HS-27A (cell line): ENCODE measurements at places on chromosomes 2 and 18.

- no peak for DNase-seq
Observed at GRCh38 chr2:18074476-18074875, 196.0 kb downstream of the KCNS3 start.

- DNase-seq = no peak
Observed at GRCh38 chr2:69926849-69927515, 12.1 kb downstream of the MXD1 start.

DNA sequence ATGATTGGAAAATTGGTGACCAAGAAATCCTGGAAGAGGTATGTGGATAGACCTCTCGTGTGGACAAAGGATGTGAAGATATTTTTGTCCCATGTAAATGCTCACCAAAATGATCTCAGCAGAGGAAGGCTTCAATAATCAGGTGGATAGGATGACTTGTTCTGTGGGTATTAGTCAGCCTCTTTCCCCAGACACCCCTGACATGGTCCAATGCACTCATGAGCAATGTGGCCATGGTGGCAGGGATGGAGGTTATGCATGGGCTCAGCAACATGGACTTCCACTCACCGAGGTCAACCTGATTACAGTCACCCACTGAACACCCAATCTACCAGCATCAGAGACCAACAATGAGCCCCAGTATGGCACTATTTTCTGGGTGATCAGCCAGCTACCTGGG, 20.2 kb downstream of the CHRNA1 start:
- DNase-seq = no peak

DNA sequence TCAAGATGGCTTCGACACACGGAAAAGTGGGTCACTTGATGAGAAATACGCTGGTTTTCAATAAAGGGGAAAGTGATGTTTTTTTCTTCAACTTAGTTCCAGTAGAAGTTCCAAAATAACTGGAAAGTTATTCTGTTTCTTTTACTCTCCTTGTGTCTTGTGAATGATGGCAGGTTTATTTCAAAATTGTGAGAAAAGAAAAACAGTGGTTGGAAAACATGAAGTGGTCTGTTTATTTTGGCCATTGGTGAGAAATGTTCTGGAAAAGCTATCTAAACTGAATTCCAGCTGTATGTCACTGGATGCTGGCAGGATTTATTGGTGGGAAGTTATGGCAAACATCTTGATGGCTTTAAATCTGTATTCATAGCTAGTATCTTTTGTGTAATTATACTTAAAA, 484.1 kb downstream of the DCC start:
- no peak for DNase-seq

GRCh38 chr2:40169430-40169829, 282.5 kb downstream of the SLC8A1 start:
- no peak for DNase-seq

GRCh38 chr2:61356958-61357350, 113.9 kb downstream of the USP34 start:
- DNase-seq = no peak

DNA sequence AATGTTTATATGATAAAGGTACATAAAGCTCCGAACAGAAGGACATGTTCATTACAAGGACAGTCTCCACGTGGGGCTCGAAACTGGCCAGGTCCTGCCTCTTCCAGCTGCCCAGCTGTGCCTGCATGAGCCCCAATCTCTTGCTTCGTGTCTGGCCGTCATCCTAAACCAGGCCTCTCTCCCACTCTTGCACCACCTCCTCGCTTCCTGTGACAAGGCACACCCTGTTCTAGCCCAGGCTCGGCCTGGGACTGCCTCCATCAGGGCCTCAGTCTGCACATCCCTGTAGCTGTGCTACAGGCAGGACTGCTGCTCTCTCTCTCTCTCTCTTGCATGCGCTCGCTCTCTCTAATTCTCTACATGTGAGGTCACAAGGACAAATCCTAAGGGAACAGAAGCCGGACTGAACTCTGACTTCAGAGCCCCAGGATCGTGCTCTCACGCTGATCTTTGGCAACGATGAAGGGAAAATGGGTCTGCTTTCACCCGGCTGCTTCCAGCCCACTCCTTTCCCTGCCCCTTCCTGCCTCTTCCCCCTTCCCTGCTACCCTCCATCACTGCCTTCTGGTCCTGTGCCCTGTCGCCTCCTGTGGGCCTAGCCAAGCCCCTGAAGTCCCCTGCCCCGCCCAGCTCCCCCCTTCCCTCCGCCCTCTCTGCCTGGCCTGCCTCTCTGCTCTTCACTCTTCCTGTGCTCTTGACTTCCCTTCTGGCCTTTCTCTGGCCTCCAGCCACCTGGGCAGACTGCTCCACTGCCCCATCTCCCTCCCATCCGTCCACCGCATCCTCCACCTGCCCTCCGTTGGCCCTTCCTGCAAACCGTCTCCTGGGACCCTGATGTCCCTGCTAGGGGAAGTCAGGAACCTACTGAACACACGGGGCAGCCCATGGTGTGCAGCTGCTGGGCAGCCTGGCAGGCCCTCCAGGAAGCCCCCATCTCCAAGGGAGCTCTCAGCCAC, 7.8 kb upstream of the GPR55 start:
- no peak for DNase-seq

DNA sequence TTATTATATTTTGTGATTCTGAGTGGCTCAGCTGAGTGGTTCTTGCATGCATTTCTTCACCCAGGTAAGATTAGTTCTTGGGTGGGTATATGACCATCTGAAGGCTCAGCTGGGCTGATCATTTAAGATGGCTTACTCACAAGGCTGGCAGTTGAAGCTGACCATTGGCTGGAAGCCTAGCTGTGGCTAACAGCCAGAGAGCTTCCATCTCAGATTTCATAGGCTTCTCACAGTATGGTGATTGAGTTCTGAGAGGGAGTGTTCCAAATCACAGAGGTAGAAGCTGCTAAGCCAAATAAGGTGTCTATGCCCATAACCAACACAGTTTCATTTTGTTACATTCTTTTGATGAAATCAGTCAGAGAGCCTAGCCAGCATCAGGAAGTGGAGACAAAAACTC, 117.4 kb upstream of the RPRM start:
- no peak for DNase-seq

GRCh38 chr2:152505495-152505906, 170.5 kb downstream of the FMNL2 start:
- no peak for DNase-seq

GRCh38 chr2:173205375-173205774, 129.7 kb downstream of the MAP3K20 start:
- DNase-seq = no peak

- no peak for DNase-seq
Observed at GRCh38 chr2:134336921-134337320, 83.0 kb downstream of the MGAT5 start.

DNA sequence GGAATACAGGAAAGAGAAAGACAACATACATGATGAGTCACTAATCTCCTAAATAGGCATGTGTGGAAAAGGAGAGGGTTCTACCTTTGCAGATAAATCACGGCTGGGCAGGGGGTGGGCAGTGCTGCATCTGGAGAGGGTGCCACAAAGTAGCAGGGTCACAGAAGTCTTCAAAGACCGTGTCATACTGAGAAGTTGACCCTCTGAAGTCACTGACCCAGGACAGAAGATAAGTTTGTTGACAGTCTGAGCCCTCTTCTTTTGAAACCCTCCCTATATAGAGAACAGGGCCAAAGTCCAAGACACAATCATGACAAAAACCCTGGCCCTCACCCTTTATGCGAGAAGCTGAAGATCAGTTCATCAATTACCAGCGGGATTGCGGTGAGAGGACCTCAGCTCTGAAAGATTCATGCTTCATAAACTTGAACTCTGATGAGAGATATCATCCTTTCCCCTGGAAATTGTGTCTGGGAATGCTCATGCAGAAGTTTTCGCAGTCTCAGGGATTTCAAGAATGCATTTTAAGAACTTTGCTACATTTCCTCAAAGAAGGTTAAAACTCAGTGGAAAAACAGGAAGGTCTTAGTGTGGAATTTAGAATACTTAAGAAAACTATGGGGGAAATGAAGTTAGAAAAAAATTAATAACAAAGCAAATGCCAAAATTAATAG, 129.5 kb downstream of the FAM124B start:
- DNase-seq = no peak

- DNase-seq = peak; percentile 55
Observed at GRCh38 chr2:120174963-120175581, 48.1 kb downstream of the TMEM185B start.

DNA sequence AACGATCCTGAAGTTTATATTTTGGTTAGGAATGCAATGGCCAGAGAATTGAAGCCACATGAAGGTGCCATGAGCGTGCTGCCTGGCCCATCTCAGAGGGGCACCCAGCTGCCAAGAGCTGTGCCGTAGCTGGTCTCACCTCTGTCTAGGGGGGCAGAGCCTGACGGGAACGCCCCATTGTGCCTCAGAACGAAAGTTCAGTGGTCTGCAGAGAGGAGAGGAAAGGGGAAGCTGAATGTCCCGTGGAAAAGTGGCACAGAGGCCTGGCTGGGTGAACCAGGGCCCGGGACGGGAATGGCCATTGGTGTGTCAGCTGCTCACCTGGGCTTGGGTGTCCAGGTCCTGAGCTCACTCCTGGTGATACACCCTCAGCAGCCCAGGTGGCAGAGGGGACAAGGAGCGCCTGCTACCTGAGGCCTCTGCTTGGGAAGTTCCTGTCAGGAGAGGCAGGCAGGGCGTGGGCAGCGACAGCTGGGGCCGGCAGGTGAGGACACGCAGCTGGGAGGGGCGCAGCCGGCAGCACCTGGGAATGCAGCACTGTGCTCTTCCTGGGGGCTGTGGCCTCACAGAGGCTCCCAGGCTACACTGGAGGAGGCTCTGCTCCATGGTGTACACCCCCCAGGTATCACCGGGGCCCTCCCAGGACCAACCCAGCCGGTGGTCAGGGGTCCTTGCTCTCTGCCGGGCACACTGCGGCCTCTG, 67.3 kb downstream of the PARD6G start:
- no peak for DNase-seq

DNA sequence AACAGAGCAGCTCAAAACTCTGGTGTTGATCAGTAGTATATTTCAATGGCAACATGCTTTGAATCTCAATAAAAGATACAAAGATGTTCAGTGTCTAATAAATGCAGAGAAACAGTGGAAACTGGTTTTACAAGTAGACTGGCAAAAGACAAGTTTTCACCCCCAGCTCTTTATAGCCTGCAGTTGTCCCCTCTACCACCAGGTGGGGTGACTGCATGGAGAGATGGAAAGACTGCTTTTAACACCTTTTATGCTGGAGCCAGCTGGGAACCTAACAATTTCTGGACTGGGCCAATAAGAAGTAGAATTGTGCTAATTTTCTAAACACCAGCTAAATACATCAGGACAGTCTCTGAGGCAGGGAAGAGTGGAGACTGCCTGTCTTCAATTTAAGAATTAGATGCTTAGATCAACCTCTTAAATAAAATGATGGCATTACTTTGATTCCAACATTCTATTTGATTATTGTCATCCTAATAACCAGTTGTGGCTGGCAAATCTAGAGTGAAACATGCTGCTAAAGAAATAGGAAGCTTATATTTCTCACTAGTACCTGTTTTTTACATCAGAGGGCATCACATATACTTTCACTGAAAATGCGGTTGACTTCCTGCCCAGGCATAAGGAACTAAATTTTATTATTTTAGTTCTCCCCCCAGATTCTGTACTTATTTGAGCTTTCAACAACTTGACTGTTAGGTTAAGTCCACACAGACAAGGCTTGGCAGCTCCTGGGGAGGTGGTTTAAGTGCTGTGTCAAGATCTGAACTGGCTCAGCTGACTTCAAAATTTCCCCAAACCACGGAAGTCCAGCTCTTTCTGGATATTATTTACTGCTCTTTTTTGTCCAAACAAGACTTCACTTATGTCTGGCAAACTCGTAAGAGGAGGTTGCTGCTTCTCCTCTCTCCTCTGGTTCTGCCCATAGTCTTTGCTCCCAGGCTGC, 140.5 kb downstream of the TPGS2 start:
- DNase-seq = peak; percentile 26

DNA sequence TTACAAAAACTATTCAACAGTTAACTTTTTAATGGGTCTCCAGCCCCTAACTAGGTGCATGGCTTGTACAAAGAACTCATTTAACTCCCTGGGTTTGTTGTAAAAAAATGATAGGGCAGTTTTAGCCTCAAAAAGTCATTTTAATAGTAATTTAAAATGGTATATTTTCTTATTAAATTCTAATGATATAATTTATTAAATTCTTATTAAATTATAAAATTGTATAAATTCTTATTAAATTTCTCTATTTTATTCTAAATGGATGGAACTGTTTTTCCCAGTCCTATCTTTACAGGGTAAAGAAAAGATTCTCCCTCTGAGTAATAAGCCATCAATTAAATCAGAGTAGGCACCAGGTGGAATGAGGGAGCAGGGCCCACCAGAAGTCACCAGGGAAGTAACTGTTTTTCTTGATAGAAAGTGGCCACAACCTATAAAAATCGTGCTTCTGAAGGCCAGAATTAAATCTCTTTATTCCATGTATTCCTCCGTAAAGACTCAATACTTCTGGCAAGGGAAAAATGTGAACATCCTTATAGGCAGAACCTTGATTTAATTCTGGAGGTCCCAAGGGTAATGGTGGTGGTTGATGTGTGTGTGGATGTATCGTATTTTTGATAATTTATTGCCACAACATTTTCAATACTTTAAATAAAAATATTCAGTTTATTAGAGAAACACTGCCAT, 814 bp downstream of the FKBP7 start:
- no peak for DNase-seq

DNA sequence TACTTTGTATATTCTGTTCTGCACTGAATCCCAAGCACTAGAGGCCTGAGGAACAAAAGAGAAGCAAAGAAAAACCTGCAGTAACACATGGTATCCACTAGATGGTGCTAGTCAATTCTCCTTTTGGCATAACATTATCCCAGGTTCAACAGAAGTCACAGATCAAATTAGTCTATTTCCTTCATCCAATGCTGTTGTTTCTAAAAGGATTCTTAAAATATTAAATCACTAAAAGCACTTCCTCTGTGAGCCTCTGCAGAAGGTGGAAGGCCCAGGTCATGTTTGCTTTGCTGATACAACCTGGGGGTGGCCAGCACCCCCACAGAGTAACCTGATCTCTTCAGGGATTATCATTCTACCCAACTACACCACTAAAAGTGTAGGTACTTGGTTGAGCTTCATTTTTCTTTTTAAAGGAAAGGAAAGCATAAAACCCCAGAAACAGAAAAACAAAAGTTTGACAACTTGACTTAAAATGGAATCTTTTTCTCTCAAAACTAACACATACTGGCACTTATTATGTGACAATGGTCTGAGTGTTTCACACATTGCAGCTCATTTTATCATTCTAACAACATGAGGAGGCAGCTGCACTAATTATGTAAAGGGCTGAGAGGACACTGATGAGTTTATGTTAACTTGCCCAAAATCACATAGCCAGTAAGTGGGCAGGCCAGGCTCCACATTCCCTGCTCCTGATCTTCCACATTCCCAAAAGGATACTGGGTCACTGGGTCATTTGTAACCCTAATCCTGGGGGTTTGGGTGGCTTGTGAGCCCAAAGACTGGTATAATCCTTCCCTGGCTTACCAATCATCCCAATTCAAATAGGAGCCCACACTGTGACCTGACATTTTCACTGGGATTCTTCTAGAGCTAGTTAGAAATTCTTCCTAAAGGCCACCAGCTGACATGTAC, 66.8 kb upstream of the DNER start:
- peak; percentile 8 for DNase-seq
